ENCODE measurements at places on chromosomes 11 and 22.

DNA sequence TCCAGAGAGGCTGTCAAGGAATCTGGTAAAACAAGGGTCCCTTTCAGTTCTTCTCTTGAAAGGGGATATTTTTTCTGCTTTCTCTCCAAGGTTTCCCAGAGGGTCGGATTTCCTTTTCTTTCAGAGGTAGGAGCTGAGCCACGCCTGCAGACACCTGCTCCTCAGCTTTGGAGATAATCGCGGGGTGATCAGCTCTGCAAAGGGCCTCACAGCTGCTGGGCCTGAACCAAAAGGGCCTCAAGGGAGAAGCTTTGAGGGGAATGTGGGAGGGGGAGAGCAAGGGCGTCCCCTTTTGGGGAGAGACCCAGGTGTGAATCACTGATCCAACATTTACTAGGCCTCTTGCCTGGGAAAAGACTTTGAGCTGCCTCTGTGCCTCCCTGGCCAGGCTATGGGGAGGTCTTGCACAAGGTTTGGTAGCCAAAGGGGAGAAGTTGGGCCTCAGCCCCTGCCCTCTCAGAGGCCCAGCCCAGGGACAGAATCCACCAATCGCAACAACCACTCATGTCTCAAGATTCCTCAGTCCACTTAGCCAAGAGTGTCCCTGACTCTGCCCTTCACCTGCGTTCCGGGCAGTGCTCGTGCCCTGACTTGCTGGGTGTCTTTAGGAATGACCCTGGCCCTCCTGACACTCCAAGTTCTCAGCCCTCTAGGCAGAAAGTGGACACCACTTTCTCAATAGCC lies 14.0 kb upstream of the TP53I11 start:
- no peak for DNase-seq

- no peak for DNase-seq
Measured at GRCh38 chr22:46676881-46677280, 56.7 kb downstream of the GRAMD4 start.

DNA sequence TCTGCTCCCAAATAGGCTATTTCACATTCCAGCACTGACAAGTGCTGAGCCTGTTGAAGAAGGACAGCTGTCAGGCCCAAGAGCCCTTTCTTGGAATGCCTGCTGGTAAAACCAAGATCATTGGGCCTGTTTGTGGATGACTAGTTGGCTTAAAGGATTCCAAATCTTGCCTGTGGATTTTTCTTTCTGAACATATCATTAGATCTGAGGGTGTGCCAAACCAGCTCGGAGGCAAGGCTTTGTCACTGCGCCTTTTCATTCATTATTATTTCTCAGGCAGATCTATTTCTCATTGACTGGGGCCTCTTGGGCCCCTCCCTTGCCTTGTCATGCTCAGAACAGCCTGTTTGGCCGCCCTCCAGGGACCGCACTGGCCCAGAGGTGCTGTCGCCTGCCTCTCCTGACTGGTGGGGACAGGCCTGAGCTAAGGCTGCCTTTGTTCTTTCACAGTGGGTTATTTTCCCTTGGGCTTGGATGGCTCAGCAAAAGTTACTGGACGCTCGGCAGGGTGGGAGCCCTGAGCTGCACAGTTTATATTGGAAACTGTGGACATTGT lies 222.7 kb upstream of the SESN3 start:
- no peak for DNase-seq

DNA sequence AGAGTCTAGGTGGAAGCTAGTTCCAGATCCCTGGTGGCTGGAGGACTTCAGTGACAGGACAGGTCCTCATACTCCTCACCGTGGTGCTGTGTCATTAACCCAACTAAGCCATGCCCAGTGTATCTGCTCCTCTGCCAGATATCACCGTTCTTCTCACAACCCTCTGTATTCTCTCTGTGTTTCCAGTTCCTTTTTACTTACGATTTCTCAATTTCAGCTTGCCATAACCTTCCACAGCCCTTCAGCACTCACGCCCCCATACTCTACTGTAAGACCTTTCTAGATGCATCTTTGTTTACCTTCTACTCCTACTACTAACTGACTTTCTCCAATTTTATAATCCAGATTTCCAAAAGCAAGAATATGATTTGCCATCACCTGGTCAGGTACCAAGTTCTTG lies 26.1 kb upstream of the RIC3 start:
- no peak for DNase-seq

DNA sequence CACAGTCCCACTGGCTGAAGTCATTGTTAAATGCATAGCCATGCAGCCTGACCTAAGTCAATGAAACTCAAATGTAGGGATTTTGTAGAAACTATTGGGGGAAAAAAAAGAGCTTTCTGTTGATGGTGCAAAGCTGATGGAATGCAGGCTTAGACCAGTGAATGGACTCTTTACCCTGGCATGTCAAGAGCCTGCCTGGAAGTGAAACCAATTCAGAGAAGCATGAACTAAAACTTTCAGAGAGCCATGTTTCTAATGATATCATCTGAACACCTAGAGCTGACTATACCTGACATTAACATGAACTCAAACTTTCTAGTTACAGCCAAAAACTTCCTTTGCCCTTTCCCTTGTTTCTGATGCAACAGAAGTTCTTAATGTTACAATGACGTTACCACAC lies 89.0 kb downstream of the APIP start:
- DNase-seq, result no peak

GRCh38 chr11:92663539-92663938 lies 305.9 kb upstream of the MTNR1B start:
- DNase-seq, result no peak
